ENCODE measurements at places on chromosomes 5 and 9. TPM values are rescaled to one million over a fixed set of nuclear protein-coding genes. Genes with fewer than 3 reads are reported as not detected.

GRCh38 chr5:53071298-53071697 is 38.3 kb downstream of the MOCS2 start:
- no peak for DNase-seq

DNA sequence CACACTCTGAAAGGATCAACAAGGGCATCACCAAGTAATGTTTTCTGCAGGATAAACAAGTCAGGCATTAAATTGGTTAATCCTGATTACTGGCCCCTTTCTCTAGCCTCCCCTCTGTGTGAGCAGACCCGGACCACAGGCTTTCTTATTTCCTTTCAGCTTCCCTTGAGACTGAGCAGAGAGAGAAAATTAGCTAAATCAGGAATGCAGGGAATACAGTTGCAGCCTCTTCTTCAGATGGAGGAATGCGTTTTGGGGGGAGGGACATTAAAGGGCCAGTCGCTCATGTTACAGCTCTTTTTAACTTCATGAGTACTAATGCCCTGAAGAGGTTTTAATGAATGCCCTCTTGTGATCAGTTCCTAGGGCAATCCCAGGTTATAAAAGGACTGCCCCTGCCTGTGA is 19.8 kb downstream of the PCDHAC2 start:
- DNase-seq = no peak

DNA sequence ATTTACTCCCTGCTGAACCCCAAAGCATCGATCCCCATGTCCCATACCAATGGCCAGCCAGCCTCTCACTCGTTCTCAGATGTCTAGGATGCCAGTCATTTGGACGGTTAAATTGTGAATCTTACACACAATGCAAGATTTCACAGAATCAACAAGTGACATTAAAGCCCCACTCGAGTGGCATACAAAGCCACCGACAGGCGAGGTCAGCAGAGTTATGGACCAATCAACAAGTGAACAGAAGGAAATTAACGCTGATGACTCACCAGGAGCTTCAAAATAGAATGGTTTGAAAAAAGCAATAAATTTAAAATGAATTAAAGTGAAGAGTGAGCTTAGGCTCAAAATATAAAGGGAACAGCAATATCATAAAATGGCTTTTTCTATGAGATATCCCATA is 8.2 kb upstream of the RUFY1 start:
- DNase-seq = no peak

GRCh38 chr5:144671066-144671465 is 500.4 kb downstream of the KCTD16 start:
- DNase-seq = no peak

DNA sequence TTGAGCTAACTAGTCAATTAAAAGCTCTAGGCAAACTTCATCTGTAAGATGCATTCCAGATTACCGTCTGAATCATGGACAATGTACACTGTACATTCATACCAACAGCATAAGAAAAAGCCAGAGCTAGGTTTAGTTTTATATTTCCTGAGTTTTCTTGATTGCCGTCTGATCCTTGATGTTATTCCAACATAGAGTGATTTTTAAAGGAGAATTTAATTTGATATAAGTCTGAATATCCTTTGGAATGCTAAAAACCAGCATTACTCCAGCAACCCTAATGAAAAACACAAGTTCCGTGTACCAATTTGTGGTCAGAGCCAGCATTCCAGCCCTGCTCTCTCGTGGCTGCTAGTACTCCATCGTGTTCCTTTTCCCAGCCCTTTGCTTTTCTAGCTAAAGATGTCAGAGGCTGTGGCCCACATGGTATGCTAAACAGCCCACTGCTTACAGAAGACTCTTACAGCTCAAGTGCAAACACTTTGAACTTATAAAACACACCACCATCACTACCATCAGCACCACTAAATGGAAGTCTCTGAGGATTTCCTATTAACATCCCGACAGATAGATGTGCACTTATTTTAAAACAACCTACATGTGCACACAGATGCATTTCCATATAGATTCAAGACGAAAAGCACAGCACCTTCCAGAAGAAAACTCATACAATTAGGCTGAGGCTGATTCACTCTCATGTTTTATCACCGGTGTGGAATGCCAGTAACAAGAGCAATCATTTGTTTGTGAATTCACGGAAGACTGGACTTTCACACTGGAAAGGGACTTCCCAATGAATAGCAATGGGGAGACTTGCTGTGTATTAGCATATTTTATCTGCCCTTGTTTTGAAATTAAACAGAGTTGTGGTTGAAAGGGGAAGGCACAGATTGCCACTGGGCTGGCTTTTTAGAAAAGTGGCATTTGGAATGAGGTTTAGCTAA is 246.9 kb upstream of the GAS1 start:
- no peak for DNase-seq

DNA sequence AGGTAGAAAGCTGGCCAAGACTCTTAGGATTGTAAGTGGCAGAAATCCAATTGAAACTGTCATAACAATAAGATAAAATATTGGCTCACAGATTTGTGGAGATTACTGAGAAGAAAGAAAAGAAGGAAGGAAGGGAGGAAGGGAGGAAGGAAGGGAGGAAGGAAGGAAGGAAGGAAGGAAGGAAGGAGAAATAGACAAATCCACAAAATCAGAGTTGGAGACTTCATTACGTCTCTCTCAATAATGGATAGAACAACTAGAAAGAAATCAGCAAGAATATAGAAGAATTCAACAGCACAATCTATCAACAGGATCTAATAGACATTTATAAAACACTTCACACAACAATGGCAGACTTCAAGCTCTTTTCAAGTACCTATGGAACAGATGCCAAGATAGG is 17.9 kb upstream of the PAM start:
- DNase-seq = no peak

GRCh38 chr5:15783734-15784133 is 283.8 kb downstream of the FBXL7 start:
- DNase-seq = no peak

- DNase-seq = peak; percentile 32
Observed at GRCh38 chr5:67799732-67800234, 415.8 kb upstream of the PIK3R1 start.

DNA sequence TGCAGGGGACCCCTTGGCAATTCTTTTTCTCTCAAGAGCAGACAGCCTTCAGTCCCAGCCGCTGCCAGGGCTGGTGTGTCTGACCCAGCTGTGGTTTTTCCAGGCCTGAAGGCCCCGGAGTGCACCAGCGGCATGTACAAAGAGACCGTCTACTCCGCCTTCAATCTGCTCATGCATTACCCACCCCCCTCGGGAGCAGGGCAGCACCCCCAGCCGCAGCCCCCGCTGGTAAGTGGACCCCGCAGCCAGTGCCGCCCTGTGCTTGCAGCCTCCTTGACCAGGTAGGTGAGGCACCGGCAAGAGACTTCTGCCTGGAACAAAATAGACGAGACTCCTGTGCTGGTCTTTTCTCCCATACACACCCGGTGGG is 1.3 kb downstream of the TCF7 start:
- no peak for DNase-seq

DNA sequence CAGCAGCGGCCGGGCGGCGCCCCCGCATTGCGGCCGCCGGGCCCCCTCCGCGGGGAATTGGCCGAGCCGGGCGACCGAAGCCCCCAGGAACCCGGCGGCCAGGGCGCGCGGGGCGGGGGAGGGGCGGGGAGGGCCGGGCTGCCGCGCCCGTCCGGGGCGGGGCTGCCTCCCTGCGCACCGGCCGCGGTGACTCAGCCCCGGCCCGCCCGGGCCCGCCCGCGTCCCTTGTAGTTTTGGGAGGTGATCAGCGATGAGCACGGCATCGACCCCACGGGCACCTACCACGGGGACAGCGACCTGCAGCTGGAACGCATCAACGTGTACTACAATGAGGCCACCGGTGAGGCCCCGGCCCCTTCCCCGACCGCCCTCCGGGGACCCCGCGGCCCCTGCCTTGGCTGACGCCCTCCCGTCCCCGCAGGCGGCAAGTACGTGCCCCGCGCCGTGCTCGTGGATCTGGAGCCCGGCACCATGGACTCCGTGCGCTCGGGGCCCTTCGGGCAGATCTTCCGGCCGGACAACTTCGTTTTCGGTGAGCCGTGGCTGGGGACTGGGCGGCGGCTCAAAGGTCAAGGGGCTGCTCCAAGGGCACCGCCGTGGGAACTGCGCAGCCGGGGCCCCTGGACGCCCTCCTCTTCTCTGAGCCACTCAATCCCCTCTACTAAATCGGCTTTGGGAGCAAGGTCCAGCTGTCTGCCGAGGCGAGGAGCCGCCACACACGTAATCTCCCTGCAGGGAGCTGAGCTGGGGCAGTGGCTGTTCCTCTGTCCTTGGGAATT is 592 bp downstream of the TUBB4B start:
- peak; percentile 77 for DNase-seq

- DNase-seq = no peak
Observed at GRCh38 chr5:55278778-55279177, 28.7 kb downstream of the DHX29 start.

DNA sequence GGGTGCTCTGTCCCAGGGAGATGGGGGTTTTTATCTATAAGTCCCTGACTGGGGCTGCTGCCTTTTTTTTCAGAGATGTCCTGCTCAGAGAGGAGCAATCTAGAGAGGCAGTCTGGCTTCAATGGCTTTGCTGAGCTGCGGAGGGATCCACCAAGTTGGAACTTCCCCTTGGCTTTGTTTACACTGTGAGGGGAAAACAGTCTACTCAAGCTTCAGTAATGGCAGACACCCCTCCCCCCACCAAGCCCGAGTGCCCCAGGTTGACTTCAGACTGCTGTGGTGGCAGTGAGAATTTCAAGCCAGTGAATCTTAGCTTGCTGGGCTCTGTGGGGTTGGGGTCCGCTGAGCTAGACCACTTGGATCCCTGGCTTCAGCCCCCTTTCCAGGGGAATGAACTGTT is 375.8 kb downstream of the RAB3C start:
- no peak for DNase-seq

DNA sequence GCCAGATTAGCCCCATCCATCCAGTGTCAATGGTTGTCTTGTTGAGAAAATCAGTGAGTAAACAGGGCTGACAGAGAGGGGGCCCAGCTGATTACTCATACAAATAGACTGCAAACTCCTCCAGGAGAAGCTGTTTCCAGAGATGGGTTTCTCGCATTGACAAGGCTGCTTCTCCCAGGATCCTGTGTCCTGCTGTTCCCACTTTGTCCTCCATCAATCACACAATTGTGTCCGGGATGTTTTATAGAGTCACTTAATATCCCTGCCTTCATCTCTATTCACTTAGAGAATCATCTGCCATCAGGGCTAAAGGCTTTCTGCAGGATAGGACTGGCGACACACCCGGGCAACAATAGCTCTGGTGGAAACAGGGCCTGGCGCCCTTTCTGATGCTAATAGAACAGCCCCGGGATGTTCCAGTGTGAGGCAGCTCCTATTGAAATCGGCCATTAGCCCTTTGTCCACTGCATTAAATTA is 71.7 kb upstream of the TBCA start:
- no peak for DNase-seq

- DNase-seq = no peak
Observed at GRCh38 chr5:38330207-38330606, 71.8 kb downstream of the EGFLAM start.

DNA sequence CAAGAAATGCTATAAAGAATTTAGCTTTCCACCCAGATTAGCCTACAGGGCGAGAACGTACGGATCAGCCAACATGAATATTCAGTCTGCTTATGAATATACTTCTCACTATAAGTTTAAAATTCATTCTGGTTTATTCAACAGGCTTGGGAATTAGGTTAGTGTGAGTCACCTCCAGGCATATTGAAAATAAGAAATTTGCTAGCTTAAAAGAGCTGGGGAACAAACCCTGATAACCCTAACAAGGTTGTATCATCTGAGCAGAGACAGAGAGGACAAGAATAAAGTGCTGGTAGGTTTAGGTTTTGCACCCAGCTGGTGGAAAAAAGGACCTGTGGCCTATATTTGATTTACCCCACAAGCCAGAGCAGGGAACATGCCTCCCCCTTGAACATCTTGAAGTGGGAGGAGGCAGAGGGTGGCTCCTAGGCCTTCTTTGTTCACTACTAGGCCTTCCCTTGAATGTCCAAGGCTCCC is 12.3 kb downstream of the FNBP1 start:
- no peak for DNase-seq

DNA sequence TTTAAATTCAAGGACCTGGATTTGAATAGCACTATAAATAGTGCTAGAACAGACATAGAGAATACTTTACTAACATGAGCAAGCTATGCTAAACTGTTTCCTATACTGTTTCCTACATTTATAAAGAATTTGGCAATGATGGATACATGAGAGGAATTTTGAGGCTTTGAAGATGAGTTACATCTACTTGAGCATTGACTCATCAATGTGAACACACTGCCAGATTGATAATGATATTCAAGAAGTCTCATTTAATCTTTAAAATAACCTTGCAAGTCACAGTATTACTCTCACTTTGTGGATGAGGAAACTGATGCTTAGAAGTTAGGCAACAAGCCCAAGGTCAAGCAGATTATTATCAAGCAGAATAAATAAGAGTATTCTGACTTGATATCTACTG is 281.9 kb downstream of the DNAH5 start:
- no peak for DNase-seq

- DNase-seq = no peak
Observed at GRCh38 chr9:104984542-104984941, 56.6 kb upstream of the ABCA1 start.

The CRHBP gene
- total RNA-seq = not detected

The MARCHF11 gene
- total RNA-seq = not detected

The CTXN3 gene
- not detected for total RNA-seq

The CDH9 gene
- not detected for total RNA-seq

The MELK gene
- total RNA-seq = 9.9 TPM

The LCN9 gene
- not detected for total RNA-seq

The PRSS3 gene
- total RNA-seq = 310 TPM
